ENCODE measurements at places on chromosomes 7 and 10.

DNA sequence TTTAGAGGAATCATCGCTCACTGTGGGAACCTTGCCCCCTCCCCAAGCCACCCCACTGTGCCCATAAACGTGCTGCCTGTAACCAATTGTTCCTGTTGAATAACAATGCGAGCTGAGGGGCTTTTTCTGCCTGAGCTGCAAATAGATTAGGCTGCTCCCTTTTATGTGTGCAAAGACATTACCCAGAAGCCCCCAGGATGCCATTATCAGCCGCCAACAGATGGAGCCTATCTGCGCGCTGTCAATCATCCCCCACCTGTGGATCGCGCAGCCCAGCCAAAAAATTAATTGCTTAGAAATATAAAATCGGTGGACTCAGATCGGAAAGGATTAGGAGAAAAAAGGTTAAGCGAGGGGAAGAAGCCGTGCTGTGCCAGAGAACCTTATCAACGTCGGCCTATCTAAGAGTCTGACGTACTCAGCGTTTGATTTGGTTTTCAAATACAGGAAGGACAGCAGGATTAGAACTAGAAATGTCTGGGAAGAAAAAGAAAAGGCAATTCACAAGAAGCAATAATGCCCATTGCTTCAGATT lies 167.3 kb upstream of the MYO3A start:
- peak; percentile 82 for DNase-seq

DNA sequence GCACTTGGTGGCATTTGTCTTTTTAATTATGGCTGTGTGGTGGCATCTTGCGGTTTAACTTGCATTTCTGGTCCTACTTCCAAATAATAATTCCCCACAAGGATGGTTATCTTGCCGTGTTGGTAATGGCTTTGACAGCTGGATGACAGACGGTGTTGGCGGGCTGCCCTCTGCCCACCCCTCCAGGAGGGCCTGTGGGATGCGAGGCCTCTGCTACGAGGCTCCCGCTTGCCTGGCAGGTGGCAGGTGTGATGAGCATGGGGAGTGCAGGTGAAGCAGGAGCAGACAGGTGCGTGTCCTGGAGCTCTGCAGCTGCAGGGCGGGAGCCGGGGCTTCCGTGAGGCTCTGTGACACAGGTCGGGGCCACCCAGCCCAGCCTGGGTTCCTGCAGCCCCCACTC lies 11.8 kb downstream of the INPP5A start:
- DNase-seq = no peak

DNA sequence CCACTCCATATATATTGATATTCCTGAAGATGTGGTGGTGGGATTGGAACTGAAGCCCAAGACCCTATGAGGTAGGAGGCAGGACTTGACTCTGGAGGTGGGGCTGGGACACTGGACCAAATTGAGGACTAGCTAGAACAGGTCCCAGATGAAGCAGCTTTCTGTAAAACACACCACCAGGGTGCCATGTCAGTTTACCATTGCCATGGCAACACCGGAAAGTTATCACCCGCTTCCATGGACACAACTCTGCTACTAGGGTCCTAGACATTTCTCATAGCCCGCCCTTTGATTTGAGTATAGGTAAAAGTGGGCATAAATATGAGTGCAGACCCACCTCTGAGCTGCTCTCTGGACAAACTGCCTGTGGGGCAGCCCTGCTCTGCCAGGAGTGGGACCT lies 490.5 kb upstream of the PFKP start:
- no peak for DNase-seq

DNA sequence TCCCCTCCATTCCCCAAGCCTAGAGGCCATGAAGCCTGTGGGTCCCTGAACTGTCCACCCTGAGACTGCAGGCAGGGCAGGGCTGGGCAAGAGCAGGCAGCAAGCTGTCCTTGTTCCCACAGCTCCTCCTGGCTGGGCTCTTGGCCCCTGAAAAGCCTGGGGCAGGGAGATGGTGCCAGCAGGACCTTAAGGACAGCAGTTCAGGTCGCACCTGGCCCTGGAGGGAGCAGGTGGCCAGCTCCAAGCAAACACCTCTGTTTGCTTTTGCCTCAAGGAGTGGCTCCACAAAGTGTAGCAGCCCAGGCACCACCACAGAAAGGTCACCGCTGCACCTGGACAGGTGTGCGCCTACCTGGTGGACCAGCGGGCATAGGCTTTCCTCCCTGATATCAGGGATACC lies 5.2 kb downstream of the RET start:
- DNase-seq = no peak

- no peak for DNase-seq
These were observed 942.9 kb upstream of the LRRN3 start for GRCh38 chr7:110148054-110148453.

DNA sequence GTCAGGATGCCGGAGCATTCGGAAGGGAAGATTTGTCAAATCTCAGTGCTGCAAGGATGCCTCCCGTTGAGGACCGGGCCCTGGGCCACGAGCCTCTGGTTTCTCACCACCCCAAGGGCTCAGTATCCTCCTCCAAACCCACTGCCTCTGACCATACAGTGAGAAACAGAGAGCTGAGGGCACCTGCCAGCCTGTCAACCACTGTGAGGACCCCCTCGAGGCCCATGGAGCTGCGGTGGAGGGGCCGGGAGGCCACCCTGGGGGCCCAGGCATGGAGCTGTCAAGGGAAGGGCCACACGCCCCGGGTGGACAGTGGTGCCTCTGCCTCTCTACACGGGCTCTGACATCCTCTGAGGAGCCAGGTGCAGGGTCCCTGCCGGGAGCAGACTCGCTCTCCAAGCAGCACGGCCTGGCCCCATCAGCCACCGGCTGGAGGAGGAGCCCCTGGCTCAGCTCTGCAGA lies 248.0 kb upstream of the TCERG1L start:
- DNase-seq = no peak

DNA sequence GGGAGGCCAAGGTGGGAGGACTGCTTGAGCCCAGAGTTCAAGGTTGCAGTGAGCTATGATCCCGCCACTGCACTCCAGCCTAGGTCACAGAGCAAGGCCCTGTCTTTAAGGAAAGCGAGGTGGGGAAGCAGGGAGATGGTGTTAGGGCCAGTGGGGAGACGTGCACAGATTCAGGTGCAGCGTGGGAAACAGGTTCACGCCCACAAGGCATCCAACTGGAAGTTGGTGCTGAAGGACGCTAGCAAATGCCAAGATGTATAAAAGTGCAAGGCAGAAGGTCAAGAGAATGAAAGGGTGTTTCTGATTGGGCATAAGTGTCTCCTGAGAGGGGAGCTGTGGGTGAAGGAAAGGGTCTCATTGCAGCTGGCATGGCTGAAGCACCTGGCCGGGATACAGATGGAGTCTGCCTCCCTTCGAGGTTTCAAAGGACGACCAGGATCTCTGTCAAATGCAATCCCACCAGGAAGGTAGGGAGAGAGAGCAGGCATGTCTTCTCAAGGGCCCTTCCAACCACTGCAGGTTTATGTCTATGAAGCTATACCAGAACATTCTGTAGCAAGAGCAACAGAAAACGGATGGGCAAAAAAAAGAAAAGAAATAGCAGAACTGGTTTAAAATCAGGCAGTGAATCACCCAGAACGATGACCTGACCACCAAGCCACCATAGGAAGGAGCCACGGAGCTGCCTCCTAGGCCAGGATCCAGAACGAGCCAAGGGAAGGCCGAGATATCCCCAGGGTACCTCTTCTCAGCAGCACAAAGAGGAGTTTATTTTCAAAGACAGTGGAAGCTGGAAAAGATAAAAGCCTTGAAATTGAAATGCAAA lies 43.2 kb downstream of the GSDME start:
- DNase-seq = no peak

- peak; percentile 59 for DNase-seq
These were observed 22.4 kb downstream of the ZFAND2A start for GRCh38 chr7:1137517-1138167.

DNA sequence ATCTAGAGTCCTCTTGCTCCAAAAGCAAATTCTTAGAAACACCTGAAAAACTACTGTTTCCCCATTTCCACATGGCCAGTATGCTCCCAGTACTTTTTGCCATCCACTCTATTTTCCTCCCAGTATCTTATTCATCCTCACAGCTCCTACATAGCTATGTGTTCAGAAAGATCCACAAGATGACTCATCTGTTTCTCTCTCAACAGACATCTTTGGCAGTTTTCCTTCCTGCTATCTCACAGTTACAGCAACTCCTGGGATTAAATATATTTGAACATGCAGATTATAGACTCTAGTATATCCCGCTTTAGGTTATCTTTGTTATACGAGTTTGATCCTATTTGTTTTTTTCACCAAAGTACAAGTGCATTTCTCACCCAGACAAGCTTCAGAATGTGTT lies 675.6 kb upstream of the POT1 start:
- no peak for DNase-seq
